ENCODE measurements at places on chromosomes 7 and 10.

GRCh38 chr10:47453141-47454007 is 30.5 kb downstream of the ANXA8 start:
- DNase-seq, result no peak

- DNase-seq, result peak; percentile 38
Observed at GRCh38 chr7:87702326-87702725, 74.1 kb downstream of the RUNDC3B start.

GRCh38 chr10:88791924-88792323 is 10.6 kb upstream of the LIPM start:
- DNase-seq, result no peak

DNA sequence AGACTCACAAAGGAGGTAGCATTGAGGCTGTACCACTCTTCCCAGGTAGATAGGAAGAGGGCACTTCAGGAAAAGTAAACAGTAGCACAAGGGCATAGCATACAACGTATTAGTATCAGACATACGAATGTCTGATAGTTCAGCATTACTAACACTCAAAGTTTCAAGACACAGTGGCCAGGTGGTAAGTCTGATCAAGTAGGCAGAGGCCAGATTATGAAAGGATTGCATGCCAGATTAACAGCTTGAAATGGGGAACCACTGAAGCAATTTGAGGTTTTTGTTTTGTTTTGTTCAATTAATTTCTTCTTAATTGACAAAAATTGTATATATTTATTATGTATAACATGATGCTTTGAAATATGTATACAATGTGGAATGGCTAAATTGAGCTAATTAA is 45.7 kb upstream of the IL6 start:
- DNase-seq, result no peak

DNA sequence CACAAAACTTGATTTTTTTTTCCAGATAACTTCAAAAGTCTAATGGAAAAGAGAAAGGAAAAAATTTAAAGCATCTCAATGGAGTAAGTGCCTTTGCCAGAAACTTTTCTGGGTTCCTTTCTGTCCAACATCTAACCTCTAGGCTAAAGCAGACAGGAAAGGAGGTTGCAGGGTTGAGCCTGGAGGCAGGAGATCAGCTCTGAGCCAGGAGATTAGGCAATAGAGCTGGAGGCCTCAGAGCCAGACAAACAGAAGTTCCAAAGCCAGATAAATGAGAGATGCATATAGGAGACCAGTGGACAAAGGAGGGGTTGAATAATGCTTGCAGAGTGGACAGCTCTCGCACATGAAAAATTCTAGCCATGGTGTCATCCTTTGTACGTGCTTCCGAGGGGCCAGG is 42.9 kb downstream of the CHN2 start:
- DNase-seq, result no peak

DNA sequence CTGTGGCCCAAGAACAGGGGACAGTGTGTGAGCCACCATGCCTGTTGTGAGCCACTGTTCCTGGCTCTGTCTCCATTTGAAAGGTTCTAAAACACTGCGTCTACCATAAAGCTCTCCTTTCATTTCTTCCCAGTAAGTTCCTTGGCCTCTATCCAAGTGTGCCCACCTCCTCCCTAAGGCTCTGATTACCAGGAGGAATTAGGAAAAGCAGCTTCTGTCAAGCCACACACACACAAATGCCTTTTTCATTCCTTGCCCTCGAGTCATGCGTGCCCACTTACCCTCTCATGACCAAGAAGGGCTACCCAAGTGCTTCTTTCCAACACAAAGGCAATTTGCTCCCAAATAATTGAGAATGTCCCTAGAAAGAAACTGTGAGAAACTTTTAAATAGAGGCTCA is 70.8 kb upstream of the PARD3 start:
- no peak for DNase-seq

DNA sequence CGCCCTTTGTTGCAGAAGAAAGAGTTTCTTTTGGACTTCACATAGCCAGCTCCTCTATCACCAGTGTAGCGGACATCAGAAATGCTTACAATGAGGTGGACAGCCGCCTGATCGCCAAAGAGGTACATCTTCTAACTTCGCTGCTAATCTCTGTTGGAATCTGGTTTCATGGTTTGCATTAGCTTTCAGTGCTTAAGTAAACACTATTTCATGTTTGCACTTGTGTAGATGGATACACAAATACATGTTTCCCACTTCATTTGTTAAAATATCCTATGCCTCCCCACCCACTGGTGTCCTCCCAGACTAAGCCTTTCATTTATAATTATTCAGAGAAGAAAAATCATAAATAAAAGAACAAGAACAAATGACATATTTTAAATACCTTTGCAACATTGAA is 103.9 kb downstream of the WDFY4 start:
- no peak for DNase-seq

GRCh38 chr7:31761646-31762045 is 74.6 kb downstream of the PPP1R17 start:
- no peak for DNase-seq

DNA sequence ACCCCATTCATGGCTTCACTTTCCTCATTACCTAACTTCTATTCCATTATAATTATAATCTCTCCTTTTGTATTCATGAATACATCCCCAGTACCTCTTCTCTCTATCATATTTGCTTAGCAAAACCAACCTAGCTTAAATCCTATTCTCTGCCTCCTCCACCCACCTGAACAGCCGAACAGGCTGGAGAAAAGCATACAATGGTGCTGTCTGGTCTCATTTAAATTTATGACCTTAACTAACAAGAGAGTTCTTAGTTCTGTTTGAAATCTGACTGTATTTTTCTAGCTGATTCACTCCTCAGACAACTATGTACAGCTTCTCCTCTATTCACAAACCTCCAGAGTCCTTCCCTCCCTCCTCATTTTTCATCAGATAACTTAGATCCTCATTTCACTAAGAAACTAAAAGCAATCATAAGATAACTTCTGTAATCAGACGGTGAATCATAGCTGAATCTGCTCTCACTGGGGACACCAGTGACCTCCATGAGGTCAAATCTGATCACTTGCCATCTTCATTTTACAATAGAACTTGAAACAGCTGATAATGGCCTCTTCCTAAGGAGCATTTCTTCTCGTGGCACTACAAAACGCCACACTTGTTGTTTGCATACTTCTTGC is 233.9 kb upstream of the AOAH start:
- no peak for DNase-seq

GRCh38 chr10:10392511-10392910 is 625.2 kb upstream of the CELF2 start:
- DNase-seq, result no peak

DNA sequence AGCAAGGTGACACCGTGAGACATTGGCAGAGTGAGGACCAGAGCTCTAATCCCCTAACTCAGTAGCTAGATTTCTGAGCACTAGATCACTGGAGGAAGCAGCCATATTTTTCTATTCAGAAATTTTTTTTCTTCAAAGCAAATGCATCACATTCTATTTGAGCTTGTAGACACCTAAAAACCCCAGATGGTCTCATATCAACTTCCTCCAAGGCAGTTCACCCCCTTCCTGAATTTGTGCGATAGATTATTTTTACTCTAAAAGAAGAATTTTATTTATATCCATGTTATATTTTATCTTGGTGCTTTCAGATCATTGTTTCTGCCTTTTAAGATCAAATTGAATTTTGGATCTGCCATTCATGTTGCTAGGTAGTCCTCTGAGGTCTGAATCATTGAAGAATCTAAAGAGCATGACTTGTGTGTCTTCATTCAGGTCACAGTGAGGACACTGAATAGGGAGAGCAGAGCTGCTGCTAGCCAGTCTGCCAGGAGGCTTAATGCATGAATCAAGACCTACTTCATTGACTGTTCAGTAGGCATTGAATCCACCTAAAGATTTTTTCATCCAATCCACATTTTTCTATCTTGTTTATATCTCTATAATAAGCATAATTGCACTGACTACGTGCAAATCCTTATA is 92.9 kb upstream of the LRRTM3 start:
- no peak for DNase-seq

GRCh38 chr7:135768467-135768866 is 19.9 kb upstream of the FAM180A start:
- no peak for DNase-seq

- peak; percentile 22 for DNase-seq
Observed at GRCh38 chr10:118950190-118950680, 79.3 kb upstream of the NANOS1 start.

DNA sequence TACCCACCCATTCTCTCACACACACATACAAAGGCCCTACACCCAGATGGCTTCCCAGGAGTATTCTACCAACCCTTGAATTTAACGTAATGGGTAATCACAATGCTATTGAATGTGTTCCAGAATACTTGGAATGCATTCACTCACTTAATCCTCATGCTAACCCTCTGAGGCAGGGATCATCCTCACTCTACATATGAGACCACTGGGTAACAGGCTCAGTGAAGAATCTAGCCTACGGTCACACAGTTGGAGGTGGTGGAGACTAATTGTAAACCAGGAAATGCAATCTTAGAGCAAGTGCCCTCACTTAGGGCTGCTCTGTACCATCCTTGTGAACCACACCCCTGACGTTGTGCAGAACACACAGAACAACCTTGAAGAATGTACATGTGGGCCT is 87.5 kb downstream of the PPP1R3C start:
- no peak for DNase-seq

DNA sequence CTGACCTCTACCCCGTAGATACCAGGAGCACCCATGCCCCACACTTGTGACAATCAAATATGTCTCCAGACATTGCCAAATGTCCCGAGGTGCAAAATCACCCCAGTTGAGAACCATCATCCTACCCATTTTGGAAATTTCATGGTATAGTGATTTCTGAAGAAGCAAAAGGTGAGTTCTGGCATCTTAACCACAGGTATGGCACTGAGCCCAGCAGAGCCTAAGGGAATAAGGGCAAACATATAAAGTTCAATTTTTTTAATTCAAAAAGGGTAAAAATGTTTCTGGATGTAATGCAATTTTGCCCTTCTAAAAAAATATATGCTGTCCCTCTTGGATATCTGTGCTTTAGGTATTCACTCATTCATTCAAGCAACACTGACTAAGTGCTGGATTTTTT is 30.5 kb upstream of the CPXM2 start:
- no peak for DNase-seq

DNA sequence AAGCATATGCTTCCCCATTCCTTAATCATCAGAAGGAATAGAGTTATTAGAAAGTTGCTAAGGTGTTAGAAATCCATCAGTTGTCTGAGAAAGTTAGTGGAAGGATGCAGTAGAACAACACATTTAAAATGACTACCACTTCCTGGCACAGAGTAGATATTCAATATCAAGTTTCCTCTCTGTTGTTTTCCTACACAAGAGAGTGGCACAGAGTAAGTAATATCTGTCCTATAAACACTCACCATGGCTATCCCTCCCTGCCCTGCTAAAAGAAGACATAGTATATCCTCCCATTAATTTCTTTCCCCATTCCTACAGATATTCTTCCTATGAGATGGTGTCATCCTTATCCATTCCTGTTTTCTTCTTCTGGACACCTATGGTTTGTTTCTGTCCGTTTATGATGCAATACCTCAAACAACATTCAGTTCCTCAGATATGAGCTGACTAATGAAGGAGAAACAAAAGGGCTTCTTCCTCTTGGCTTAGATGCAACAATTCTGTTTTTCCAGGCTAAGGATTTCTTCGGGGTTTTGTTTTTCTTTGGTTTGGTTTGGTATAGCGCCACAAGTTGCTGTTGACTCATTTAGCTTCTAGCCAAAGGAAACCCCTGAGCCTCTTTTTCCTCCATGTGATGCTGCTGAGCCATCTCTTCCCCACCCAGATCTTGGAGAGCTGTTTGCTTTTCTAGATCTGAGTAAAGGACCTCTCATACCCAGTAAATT is 32.9 kb upstream of the BPGM start:
- DNase-seq, result peak; percentile 88

DNA sequence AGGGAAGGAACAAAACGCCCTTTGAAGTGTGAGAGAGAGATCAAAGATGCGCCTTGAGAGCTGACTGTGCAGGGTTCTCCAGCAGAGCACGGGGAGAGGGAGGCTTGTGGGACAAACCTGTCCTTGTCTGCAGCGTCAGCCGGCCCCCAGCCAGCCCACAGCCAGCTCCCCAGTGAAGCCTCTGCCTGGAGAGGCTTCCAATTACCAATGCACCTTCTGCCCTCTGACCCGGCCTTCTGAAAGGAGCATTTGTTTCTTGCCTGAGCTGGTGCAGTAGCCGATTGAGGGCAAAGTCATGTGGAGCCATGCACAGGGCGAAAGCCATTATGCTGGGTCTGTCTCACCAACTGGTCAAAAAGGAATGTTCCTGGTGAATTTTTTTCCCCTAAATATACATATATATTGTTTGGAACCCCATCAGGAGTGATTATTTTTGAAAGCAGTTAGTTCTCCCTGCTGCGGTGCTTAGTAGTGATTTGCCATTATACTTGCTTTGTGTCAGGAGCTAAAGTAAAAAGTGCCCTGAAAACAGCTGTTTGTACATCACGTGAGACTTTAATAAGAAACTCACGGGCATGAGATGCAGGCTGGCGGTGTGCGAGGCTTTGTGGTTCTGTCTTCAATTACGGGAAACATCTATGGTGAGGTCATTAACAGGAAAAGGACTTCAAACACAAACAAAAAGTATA is 268.6 kb downstream of the KLF6 start:
- DNase-seq, result no peak

- no peak for DNase-seq
Observed at GRCh38 chr10:22258471-22258870, 40.7 kb upstream of the EBLN1 start.

- DNase-seq, result peak; percentile 47
Observed at GRCh38 chr7:41825927-41826480, 123.1 kb upstream of the INHBA start.

DNA sequence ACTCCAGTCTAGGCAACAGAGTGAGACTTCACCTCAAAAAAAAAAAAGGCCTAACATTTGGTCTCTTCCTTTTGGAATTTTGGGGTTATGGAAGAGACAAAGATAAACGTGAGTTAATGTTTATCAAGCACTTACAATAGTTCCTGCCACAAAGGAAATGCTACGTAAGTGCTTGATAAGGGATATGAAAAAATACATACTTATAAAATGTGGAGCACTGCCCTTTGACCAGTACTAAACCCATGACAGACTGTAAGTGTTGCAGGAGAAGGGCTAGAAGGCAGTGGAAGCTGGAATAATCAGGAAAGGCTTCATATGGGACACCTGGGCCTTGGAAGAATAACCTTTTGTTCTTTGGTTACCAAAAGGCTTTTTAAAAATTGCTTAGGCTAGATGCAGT is 25.5 kb downstream of the TMEM248 start:
- DNase-seq, result no peak
